ENCODE measurements at places on chromosomes 7 and 10.

GRCh38 chr7:120829487-120829886 lies 28.5 kb downstream of the TSPAN12 start:
- DNase-seq: no peak

DNA sequence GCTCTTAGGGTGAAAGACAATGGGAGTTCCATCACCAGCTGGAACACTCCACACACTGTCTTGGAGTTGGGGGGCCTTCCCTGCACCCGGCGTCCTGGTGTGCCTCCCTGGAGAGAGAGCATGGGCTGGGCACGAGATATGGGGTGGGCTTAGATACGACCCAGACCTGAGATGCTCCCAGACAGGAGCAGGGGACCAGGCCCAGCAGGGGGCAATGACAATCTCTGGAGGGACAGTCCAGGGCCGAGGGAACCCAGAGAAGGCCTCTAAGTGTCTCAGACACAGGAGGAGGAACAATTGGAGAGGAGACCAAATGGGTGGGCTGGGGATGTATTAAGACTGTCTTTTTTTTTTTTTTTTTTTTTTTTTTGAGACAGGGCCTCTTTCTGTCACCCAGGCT lies 40.0 kb downstream of the MYL10 start:
- DNase-seq: no peak

GRCh38 chr10:3179174-3179573 lies 6.6 kb upstream of the PITRM1 start:
- DNase-seq: no peak

DNA sequence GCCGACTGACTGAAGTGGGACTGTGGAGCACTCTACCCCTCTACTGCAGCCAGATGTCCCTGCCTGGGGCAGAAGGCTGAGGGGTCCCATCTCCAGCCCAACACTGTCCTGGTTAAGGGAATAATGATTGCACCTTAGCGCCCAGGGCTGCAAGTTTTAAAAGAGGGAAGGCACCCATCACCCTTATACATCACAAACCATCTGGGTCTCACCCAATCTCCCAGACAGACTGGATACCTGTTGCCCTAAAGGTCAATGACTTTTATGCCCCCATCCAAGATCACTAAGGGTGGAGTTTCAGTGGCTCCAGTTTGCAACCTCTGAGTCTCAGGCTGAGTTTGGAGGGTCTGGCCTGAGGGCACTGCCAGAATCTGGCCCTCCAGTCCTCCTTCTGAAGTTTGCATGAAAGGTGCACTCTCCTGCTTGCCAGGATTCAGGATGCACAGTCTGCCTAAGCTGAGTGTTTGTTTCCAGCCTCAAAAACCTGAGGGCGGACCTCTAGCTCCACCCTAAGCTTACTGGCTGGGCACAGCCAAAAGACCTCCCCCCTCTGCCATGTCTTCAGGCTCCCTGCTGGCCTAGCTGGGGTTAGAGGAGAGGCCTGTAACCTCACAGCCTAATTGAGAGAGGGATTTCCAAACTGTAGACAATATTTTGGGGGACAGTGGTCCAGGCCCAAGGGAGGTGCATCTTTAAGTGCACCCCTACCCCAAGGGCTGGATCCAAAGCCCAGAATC lies 2.5 kb upstream of the EMX2 start:
- DNase-seq: no peak

- DNase-seq: no peak
Observed at GRCh38 chr10:33822774-33823173, 488.3 kb upstream of the NRP1 start.

DNA sequence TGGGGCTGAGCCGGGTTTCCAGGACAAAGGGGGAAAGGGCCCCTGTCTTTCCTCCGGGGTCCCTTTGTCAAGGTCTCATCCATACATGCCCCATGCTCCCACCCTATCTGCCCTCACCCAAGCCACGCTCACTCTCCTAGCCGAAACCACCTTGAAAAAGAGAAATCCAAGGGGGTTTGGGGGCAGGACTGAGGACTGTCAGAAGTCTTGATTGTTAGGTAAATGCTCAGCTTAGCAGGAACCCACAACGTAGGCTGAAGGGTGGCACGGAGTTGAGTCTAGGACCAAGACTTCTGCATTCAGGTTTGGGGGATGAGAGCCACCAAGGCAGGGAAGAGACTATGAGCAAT lies 719 bp upstream of the PGAM2 start:
- DNase-seq: no peak
